ENCODE measurements at places on chromosomes 12 and 14.

GRCh38 chr14:68898248-68899032 is 80.7 kb downstream of the ACTN1 start:
- no peak for DNase-seq

DNA sequence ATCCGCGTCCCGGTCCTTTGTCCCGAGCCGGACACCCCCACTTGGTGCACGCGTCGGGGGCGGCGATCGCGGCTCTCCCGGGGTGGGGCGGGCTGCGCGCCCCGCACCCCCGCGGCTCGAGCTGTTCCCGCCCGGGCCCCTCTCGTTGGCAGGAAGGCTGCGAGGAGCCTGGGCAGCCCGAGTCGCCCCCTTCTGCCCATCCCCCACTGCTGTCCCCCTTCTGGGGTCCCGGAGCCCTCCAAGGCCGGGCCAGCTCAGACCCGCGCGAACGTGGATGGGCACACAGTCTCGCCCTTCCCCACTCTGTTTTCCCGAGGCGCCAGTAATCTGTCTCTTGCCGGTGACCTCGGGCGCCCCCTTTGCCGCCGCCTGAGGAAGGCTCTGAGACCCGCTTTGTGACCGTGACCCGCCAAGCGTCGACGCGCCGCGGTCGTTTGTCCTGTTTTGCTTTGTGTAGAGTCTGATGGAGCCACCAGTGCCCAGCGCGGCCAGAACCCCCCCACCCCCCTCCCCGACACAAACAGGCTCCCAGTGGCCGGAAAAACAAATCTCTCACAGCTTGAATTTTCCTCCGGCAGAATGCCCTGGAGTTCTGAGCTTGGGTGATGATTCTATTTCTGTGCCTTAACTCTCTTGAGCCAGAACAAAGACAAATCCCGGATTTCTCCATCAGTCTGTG is 610 bp downstream of the C14orf132 start:
- DNase-seq, result no peak

DNA sequence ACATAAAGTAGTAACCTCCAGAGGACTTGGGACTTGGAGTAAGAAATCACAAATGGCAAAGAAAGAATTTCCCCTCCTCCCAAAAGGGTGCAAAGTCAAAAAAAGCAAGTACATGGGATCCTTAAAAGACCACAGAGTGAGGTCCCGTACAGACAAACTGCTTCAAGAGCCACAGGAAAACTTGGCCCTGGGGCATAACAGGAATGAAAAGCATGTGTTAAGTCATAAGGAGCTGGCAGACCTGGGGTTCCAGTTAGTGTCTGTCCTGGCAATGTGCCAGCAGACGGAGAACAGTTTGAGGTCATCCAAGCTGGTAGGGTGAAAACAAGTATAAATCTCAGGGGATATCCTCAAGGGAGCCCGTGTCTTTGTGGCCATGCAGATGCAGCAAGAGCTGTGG is 73.2 kb downstream of the HSD17B6 start:
- no peak for DNase-seq

GRCh38 chr14:96380735-96381134 is 11.2 kb upstream of the AK7 start:
- no peak for DNase-seq

- no peak for DNase-seq
Measured at GRCh38 chr14:19799880-19800279, 3.7 kb upstream of the OR4N2 start.

- no peak for DNase-seq
Measured at GRCh38 chr12:67966560-67966959, 22.7 kb upstream of the IFNG-AS1 start.

DNA sequence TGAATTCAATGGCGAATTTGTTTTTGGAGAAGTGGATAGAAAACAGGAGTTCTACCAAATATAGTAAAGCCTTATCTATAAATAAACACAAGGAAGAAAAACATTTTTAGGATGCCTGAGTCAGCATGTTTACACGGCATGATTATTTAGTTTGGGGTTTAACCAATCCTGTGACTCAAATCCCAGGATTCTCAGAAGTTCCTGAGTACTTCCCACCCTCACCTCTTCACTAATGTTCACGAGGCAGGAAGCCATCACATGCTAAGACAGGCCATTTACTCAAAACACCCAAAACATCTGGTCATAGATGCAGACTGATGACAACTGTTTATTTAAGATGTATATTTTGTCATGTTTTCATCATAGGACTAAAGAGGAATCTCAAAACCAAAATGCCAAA is 3.4 kb upstream of the GLRX5 start:
- no peak for DNase-seq

DNA sequence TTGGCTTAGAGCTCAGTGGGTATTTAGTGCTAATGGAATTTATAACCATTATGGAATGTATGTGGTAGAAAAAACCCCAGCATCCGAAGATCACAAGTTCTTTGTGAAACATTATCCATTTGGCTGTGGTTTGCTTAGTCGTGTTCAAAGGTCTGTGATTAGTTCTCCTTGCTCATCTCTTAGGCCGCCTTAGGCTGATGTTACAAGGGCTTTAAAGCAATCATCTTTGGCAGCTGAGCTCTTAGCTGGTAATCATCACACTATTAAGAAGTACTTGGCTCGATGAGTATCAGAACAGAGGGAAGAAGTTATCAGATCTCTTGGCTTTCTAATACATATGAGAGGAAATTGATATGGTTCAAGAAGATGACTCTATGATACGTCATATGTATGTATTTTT is 124.1 kb upstream of the E2F7 start:
- no peak for DNase-seq

GRCh38 chr12:110543252-110543959 is 39.7 kb downstream of the PPTC7 start:
- DNase-seq, result no peak

DNA sequence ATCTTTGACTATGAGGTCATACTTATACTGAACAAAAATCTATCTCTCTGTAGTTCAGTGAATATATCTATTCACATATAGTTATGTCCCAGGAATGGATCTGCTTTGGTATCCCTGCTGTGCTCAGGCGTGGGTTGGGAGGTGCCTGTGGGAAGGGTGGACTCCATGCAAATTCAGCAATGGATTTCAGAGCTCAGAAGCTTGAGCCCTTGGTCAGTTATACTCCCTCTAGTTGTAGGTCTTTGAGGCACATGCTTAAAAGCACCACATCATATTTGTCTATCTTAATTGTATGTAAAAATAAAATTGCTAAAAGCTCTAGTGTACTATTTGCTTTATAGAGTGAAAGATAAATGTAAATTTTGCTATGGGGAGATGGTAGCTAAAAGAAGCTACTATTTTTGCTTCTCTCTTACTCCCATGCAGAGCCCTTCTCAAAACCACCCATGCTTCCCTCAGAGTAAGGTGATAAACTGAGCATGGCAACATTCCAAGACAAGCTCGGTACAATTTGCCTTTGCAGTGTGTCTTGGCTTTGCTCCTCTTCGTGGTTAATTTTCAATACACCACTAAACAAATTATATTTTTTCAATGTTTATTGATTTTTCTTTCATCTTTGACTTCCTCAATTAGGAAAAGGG is 54.9 kb downstream of the SLC16A7 start:
- DNase-seq, result no peak

DNA sequence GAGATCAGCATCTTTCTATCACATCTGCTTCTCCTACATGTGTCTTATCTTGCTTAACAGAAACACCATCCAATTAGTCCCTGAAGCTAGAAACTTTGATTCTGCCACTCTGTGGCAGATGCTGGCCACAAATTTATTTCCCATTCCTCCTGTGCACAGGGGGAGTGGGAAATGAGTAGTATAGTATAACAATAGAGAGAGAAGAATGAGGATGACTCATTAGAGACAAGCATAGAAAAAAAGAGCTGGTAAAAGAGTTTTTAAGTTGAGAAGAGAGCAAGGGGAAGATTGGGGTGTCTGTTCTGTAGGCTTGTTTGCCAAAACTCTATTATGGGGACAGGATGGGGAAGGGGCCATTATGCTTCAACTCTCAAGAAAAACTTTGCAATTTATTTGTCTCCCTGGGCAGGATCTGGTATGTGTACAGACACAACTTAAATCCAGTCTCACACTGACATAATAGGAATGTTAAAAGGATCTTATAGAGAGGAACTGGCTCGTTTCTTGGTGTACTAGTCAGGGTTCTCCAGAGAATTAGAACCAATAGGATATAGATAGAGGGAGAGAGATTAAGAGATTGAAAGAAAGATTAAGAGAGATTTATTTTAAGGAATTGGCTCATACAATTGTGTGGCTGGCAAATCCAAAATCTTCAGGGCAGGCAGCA is 142.6 kb upstream of the CPSF6 start:
- DNase-seq, result no peak

DNA sequence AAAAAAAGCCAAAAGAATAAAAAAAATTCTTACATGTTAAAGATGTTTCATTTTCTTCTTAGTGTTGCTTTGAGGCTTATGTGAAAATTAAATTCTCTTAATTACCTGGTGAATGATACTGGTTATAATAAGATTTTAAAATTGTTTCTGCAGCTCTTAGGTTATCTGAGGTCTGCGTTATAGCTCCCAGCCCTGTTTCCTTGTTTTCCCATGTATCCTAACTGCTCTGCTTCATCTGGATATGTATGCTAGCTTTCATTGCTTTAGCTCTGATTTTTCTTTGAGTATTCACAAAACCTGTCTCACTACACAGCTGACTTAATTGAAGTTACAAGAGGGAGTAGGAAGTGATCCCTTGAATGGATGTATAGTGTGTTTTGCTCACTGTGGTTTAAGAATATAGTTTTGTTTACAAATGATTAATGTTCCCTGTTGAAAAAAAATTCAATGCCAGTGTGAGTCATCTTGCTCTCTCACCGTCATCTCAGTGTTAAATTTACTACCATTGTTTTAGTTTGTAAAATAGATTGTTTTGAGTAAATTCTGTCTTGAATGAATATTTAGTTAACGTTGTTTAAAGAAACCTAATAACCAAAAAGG is 26.8 kb downstream of the CPSF6 start:
- no peak for DNase-seq

- DNase-seq, result no peak
Measured at GRCh38 chr12:24198936-24199671, 249.6 kb upstream of the SOX5 start.

- DNase-seq, result no peak
Measured at GRCh38 chr14:49051328-49052060, 534.7 kb downstream of the RPS29 start.

- no peak for DNase-seq
Measured at GRCh38 chr12:110930348-110931314, 10.3 kb upstream of the MYL2 start.

GRCh38 chr14:36021591-36022320 is 154.8 kb downstream of the PTCSC3 start:
- DNase-seq, result no peak

DNA sequence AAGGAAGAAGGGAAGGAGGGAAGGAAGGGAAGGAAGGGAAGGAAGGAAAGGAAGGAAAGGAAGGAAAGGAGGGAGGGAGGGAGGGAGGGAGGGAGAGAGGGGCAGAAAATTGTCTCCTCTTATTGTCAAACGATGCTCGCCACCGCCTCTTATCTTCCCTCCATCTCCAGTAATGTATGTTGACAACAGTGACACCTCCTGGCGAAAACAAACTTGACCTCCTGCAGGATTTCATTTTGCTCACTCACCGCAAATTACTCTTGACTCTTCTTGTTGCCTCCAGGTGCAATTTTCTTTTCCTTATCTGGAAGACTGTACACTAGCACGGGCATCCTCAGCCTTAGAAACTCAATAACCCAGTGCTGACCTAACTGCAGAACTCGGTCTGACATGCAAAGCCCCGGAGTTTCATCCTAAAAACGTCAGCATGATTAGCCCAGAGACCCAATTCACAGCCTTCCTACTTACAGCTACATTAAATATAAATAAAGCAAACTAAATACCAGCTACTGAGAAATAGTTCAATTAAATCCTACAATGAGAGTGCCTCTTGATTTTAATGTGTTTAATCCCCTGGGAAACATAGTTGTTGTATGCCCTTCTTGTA is 512.4 kb upstream of the TMPO start:
- peak; percentile 0 for DNase-seq

- DNase-seq, result no peak
Measured at GRCh38 chr14:103283916-103284315, 50.1 kb upstream of the EIF5 start.

GRCh38 chr12:15752785-15753184 is 36.4 kb downstream of the EPS8 start:
- no peak for DNase-seq

- DNase-seq, result no peak
Measured at GRCh38 chr14:30214014-30214413, 286.4 kb upstream of the PRKD1 start.

DNA sequence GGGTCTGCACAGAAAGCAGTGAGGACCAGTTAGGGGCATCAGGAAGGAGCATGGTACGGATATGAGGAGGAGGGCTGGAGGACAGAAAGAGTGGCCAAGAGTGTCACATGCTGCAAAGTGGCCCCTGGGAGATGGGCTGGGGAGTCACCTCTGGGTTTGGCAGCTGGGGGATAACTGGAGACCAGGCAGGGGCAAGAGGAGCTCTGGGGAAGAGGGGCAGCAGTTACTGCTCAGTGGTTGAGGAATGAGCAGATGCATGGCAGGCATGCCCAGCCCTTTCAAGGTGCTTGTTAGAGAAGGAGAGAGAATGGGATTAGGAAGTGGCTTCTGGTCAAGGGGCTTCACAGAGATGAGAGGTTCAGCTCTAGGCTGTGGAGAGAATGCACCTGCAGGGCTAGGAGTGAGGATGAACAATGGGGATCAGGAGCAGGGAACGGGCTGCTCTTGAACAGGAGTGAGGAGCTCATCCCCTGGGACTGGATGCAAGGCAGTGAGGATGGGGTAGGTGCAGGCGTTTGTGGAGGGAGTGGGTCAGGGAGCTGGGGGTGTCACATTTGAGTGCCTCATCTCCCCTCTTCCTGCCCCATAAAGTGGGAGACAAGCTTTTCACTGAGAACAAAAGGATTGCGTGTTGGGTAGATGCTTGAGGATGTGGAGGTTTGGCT is 127.5 kb downstream of the PAPOLA start:
- no peak for DNase-seq

- no peak for DNase-seq
Measured at GRCh38 chr12:6703631-6704030, 3.0 kb upstream of the PIANP start.

DNA sequence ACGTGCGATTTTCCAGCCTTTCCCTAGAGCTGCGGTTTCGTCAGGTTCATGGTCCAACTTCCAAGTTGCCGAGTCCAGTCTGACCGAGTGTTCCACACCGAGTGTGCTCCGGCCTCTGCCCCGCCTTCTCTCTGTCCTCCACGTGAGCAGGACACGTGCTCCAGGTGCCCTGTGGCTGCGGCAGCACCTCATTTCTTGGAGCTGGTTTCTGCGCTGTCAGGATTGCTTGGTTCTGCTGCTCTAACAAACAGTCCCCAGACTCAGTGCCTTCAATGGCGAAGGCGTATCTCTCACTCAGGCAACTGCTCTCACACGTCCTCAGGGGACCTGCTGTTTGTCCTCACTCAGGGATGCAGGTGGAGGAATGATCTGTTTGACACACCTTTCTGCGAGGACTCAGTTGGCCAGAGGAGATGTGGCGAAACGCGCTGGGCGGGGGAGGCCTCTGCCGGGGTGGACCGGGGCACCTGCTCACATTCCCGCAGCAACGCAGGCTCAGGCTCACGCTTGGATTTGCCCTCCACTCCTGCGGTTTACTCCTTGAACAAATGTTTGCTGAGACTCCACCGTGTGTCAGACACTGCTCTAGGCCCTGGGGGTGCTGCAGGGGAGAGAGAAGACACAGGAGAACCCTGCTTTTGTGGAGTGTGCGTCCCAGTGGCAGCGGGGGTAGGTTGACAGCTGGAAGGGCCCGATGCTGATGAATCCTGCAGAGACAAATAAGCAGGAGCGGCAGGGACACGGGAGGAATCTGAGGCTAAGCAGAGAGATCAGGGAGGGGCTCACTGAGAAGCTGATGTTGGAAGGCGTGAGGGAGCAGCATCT is 63.4 kb upstream of the FBRSL1 start:
- no peak for DNase-seq
